A172 (cell line): ENCODE measurements at places on chromosomes 3 and 15. TPM values are rescaled to one million over a fixed set of nuclear protein-coding genes. Genes with fewer than 3 reads are reported as not detected.

GRCh38 chr3:157423337-157423736, 13.3 kb upstream of the PTX3 start:
- peak; percentile 50 for DNase-seq

- no peak for DNase-seq
Measured at GRCh38 chr15:68031404-68031803, 22.7 kb upstream of the PIAS1 start.

- DNase-seq, result no peak
Measured at GRCh38 chr15:57382215-57382614, 5.9 kb downstream of the CGNL1 start.

ZPLD1 gene
- not detected in 2 replicates for total RNA-seq

GRCh38 chr3:185330238-185330637, 32.7 kb upstream of the MAP3K13 start:
- no peak for DNase-seq

- no peak for DNase-seq
Measured at GRCh38 chr3:57893668-57894067, 114.6 kb upstream of the FLNB start.

GRCh38 chr3:194654443-194654842, 17.5 kb downstream of the LSG1 start:
- no peak for DNase-seq

- no peak for DNase-seq
Measured at GRCh38 chr15:71494563-71495397, 315.6 kb upstream of the NR2E3 start.
